ENCODE measurements at places on chromosomes 5 and 9. TPM values are rescaled to one million over a fixed set of nuclear protein-coding genes. Genes with fewer than 3 reads are reported as not detected.

- no peaks in the 10 kb centered on the region for H3K27me3 ChIP-seq
- H3K4me1 ChIP-seq = no peaks in the 10 kb centered on the region
- no peak overlapping the region for H3K27ac ChIP-seq
- peaks cover 5% of the 10 kb centered on the region for H3K36me3 ChIP-seq
- no peak for DNase-seq
- no peak overlapping the region for H3K4me3 ChIP-seq
Measured at GRCh38 chr9:3549225-3549624, 23.4 kb upstream of the RFX3 start.

DNA sequence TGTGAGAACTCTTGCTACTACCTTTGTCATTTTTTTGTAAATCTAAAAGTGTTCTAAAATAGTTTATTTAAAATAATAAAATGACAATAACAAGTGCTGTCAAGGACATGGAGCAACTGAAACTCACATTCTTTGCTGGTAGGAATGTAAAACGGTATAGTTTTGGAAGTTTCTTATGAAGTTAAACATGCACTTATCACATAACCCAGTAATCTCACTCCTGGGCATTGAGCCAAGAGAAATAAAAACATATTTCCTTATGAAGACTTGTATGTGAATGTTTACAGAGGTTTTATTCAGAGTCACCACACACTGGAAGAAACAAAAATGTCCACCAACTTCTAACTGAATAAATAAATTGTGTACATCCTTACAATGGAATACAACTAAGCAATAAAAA lies 46.0 kb upstream of the COL15A1 start:
- no peak overlapping the region for H3K27ac ChIP-seq
- H3K27me3 ChIP-seq = no peaks in the 10 kb centered on the region
- H3K36me3 ChIP-seq = no peaks in the 10 kb centered on the region

DNA sequence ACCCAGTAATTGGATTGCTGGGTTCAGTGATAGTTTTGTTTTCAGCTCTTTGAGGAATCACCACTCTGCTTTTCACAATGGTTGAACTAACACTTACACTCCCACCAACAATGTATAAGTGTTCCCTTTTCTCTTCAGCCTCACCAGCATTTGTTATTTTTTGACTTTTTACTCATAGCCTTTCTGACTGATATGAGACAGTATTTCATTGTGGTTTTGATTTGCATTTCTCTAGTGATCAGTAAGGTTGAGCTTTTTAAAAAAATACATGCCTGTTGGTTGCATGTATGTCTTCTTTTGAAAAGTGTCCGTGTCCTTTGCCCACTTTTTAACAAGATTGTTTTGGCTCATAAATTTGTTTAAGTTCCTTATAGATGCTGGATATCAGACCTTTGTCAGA lies 185.7 kb upstream of the CCNH start:
- no peak for DNase-seq
- H3K4me1 ChIP-seq = no peaks in the 10 kb centered on the region
- H3K27me3 ChIP-seq = no peaks in the 10 kb centered on the region
- H3K4me3 ChIP-seq = no peak overlapping the region
- H3K36me3 ChIP-seq = no peaks in the 10 kb centered on the region

PCDHA10 gene
- total RNA-seq = 1.5 TPM

- H3K36me3 ChIP-seq = no peaks in the 10 kb centered on the region
- no peak for DNase-seq
- H3K4me1 ChIP-seq = no peaks in the 10 kb centered on the region
- H3K4me3 ChIP-seq = no peak overlapping the region
- H3K27ac ChIP-seq = no peak overlapping the region
- H3K27me3 ChIP-seq = no peaks in the 10 kb centered on the region
Measured at GRCh38 chr5:171269717-171270116, 39.3 kb upstream of the TLX3 start.

- H3K36me3 ChIP-seq = peaks cover 42% of the 10 kb centered on the region
- no peaks in the 10 kb centered on the region for H3K4me1 ChIP-seq
- H3K4me3 ChIP-seq = no peak overlapping the region
- no peak overlapping the region for H3K27ac ChIP-seq
- no peak for DNase-seq
Measured at GRCh38 chr9:135929656-135930445, 22.5 kb upstream of the CAMSAP1 start.

GRCh38 chr5:125526966-125527365 lies 780.5 kb upstream of the ZNF608 start:
- H3K4me1 ChIP-seq = no peaks in the 10 kb centered on the region
- H3K27ac ChIP-seq = no peak overlapping the region
- H3K27me3 ChIP-seq = no peaks in the 10 kb centered on the region
- H3K4me3 ChIP-seq = no peak overlapping the region
- no peak for DNase-seq

- no peak overlapping the region for H3K4me3 ChIP-seq
- no peaks in the 10 kb centered on the region for H3K36me3 ChIP-seq
- DNase-seq = no peak
- no peak overlapping the region for H3K27ac ChIP-seq
Measured at GRCh38 chr9:123662057-123662776, 267.7 kb downstream of the DENND1A start.

- H3K4me3 ChIP-seq = no peak overlapping the region
- DNase-seq = no peak
- H3K27ac ChIP-seq = no peak overlapping the region
- no peaks in the 10 kb centered on the region for H3K27me3 ChIP-seq
- H3K4me1 ChIP-seq = peaks cover 36% of the 10 kb centered on the region
- no peaks in the 10 kb centered on the region for H3K36me3 ChIP-seq
Measured at GRCh38 chr5:132069994-132070393, 3.6 kb upstream of the CSF2 start.

GRCh38 chr5:158917731-158918130 lies 182.0 kb downstream of the EBF1 start:
- H3K27me3 ChIP-seq = peaks cover 5% of the 10 kb centered on the region
- H3K36me3 ChIP-seq = no peaks in the 10 kb centered on the region
- H3K4me1 ChIP-seq = no peaks in the 10 kb centered on the region
- DNase-seq = no peak

- DNase-seq = no peak
- no peaks in the 10 kb centered on the region for H3K4me1 ChIP-seq
- H3K36me3 ChIP-seq = no peaks in the 10 kb centered on the region
- H3K4me3 ChIP-seq = no peak overlapping the region
- no peaks in the 10 kb centered on the region for H3K27me3 ChIP-seq
- H3K27ac ChIP-seq = no peak overlapping the region
Measured at GRCh38 chr9:115350548-115350947, 232.6 kb upstream of the TNC start.

DNA sequence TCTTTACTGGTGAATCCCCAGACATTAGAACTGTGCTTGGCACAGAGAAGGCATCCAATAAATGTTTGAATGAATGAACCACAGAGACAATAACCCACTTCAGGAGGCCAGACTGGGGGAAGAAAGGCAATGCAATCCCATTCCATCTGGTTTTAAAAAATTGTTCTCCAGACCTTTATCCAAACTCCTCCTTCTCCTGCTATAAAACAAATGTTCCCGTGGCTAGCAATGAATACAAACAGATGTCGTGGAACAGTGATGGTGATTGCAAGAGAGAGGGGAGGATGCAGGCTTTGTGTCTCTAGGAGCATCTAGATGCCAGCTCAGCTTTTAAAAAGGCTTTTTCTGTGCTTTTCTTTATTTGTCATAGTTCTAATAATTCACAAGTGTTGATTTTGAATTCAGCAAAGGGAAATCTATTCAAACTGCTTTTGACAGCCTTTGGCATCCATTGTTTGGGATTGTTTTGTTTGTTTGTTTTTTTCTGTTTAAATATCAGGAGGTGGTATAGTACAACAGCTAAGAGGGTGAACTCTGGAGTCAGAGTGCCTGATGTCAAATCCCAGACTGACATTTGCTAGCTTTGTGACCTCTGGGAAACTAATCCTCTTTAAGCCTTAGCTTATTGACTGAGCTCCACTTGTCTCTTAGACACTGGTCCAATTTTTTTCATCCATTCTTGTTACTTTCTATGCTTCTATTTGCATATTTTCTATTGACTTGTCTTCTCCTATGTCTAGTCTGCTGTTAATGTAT lies 59.1 kb downstream of the TNFSF15 start:
- no peaks in the 10 kb centered on the region for H3K36me3 ChIP-seq
- H3K27ac ChIP-seq = no peak overlapping the region
- no peak for DNase-seq
- no peaks in the 10 kb centered on the region for H3K4me1 ChIP-seq
- H3K4me3 ChIP-seq = no peak overlapping the region
- no peaks in the 10 kb centered on the region for H3K27me3 ChIP-seq

PCDHGA2 gene
- 2.7 TPM for total RNA-seq

DNA sequence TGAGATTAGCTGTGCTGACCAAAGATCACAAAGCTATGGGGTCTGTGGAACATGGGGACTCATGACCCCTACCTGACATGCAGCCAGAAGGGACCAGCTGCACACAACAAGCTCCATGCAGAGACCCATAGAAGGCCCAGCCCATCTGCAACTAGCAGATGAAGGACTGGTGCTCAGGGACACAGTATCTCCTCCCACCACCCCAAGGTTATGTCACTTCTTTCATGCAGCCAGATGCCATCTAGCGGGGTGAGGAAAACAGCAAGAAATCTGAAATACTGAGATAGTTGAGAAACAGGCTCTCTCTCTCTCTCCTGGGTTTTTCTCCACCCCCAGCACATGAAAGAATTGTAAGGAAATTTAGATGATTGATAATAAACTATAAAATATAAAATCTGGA lies 161.3 kb upstream of the DAPK1 start:
- H3K36me3 ChIP-seq = no peaks in the 10 kb centered on the region
- no peak overlapping the region for H3K27ac ChIP-seq
- no peak for DNase-seq

- no peaks in the 10 kb centered on the region for H3K27me3 ChIP-seq
- H3K4me1 ChIP-seq = peaks cover 11% of the 10 kb centered on the region
- no peak overlapping the region for H3K27ac ChIP-seq
- no peaks in the 10 kb centered on the region for H3K36me3 ChIP-seq
- H3K4me3 ChIP-seq = no peak overlapping the region
Measured at GRCh38 chr5:74588415-74588814, 52.1 kb downstream of the ENC1 start.

GRCh38 chr9:71690063-71690688 lies 78.1 kb downstream of the CEMIP2 start:
- no peak overlapping the region for H3K4me3 ChIP-seq
- H3K27me3 ChIP-seq = no peaks in the 10 kb centered on the region
- H3K27ac ChIP-seq = no peak overlapping the region
- no peak for DNase-seq
- H3K36me3 ChIP-seq = peaks cover 79% of the 10 kb centered on the region
- peaks cover 18% of the 10 kb centered on the region for H3K4me1 ChIP-seq

GRCh38 chr9:78365748-78366697 lies 69.1 kb downstream of the PSAT1 start:
- no peaks in the 10 kb centered on the region for H3K36me3 ChIP-seq
- no peak overlapping the region for H3K4me3 ChIP-seq
- no peak overlapping the region for H3K27ac ChIP-seq
- DNase-seq = no peak
- peaks cover 16% of the 10 kb centered on the region for H3K27me3 ChIP-seq
- H3K4me1 ChIP-seq = no peaks in the 10 kb centered on the region

ADRB2 gene
- 26.4 TPM for total RNA-seq

DNA sequence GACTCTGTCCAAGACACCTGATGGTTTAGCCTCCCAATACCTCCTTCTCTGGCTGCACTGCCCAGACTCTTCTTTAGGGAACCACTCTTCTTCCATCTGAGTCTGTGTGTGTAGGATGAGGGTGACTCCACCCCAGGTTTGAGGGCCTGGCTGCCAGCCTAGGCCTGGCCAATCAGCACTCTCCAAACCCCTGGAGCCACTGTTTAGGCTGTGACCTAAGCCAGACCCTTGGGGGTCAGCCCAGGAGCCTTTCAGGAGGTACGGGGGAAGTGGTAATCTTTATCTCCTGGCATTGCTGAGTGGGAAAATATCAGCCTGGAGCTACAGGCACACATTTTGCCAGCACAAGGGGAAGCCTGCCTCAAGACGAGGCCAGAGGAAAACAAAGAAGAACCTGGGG lies 6.2 kb upstream of the ERGIC1 start:
- no peaks in the 10 kb centered on the region for H3K4me1 ChIP-seq
- H3K36me3 ChIP-seq = no peaks in the 10 kb centered on the region
- no peak overlapping the region for H3K4me3 ChIP-seq
- no peak overlapping the region for H3K27ac ChIP-seq

GRCh38 chr9:3434594-3434993 lies 91.2 kb downstream of the RFX3 start:
- H3K27me3 ChIP-seq = no peaks in the 10 kb centered on the region
- no peak overlapping the region for H3K27ac ChIP-seq
- H3K4me3 ChIP-seq = no peak overlapping the region
- no peaks in the 10 kb centered on the region for H3K36me3 ChIP-seq

GRCh38 chr9:37996819-37997217 lies 72.2 kb downstream of the SHB start:
- no peaks in the 10 kb centered on the region for H3K27me3 ChIP-seq
- no peak overlapping the region for H3K27ac ChIP-seq
- H3K4me3 ChIP-seq = no peak overlapping the region

GRCh38 chr5:122756264-122756911 lies 18.5 kb upstream of the SNX2 start:
- no peaks in the 10 kb centered on the region for H3K36me3 ChIP-seq
- peaks cover 5% of the 10 kb centered on the region for H3K4me1 ChIP-seq

SNCB gene
- total RNA-seq = not detected

DNA sequence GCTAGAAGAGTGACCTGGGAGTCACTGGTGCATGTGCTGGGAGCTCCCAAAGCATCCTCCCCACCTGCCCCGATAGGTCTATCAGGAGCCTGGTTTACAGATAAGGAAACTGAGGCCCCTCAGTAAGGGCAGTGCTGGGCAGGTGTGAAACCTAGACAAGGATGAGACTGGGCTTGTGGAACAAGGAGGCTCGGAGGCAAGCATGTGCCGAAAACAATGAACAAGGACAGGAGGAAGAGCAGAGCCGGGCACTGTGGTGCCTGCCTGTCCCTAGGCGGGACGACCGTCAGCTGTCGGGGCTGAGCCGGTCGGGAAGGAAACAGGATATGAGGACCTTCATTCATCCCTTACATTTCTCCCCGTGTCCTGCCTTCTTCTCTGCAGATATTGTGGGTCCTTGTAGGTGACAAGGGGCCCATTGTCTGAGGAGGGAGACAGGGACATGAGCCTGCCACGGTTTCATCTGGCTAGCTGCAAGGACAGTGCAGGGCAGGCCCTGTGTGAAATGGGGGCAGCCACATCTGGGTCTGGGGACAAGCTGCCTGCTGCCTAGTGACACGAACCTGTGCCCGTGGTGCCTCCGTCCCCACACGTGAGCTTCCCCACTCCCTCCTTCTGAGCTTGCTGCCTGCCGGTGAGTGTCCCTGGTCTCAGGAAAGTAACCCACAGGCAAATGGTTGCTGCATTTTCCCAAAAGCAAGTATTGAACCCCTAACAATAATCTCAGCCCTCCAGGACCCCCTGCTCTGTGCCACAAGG lies 18.6 kb downstream of the FGD3 start:
- H3K36me3 ChIP-seq = no peaks in the 10 kb centered on the region
- peak overlapping the region; percentile 57 for H3K4me3 ChIP-seq

GFRA3 gene
- total RNA-seq = 0.53 TPM

SAPCD2 gene
- 0.86 TPM for total RNA-seq

GRCh38 chr9:95125652-95126051 lies 191.9 kb downstream of the FANCC start:
- no peaks in the 10 kb centered on the region for H3K27me3 ChIP-seq
- no peak overlapping the region for H3K4me3 ChIP-seq
- H3K4me1 ChIP-seq = peaks cover 20% of the 10 kb centered on the region
- H3K36me3 ChIP-seq = no peaks in the 10 kb centered on the region
- no peak overlapping the region for H3K27ac ChIP-seq

SPINK13 gene
- not detected for total RNA-seq

PDLIM4 gene
- total RNA-seq = 6.7 TPM

TMEM171 gene
- total RNA-seq = not detected

LHX6 gene
- total RNA-seq = 8.1 TPM

- H3K27ac ChIP-seq = no peak overlapping the region
- H3K27me3 ChIP-seq = no peaks in the 10 kb centered on the region
- peaks cover 12% of the 10 kb centered on the region for H3K4me1 ChIP-seq
Measured at GRCh38 chr5:68455216-68455615, 239.7 kb downstream of the PIK3R1 start.

ARAP3 gene
- total RNA-seq = 35.2 TPM

CATSPER3 gene
- 0.68 TPM for total RNA-seq

FOXE1 gene
- not detected for total RNA-seq
